ENCODE measurements at places on chromosomes 1 and 21. TPM values are rescaled to one million over a fixed set of nuclear protein-coding genes. Genes with fewer than 3 reads are reported as not detected.

DNA sequence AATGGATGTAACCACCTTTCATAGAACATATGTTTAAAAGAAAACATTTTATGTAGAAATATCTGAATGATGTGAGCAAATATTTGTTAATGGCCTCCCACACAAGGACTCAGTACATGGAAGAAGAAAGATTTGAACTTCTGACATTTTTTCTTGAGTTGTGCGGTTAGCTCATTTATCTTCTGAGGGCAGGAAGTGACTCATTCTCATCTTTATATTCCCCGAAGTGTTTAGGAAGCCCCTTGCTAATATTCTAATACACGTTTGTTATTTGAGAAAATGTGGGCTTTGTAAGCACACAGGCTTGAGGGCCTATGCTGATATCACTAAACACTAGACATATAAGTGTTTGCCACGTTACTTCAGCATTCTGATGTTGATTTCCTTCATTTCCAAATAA, 392.5 kb upstream of the PTBP2 start:
- no peak for DNase-seq
- H3K4me1 ChIP-seq, result no peaks in the 10 kb centered on the region
- no peaks in the 10 kb centered on the region for H3K36me3 ChIP-seq
- H3K27ac ChIP-seq, result no peak overlapping the region
- no peak overlapping the region for H3K4me3 ChIP-seq

DNA sequence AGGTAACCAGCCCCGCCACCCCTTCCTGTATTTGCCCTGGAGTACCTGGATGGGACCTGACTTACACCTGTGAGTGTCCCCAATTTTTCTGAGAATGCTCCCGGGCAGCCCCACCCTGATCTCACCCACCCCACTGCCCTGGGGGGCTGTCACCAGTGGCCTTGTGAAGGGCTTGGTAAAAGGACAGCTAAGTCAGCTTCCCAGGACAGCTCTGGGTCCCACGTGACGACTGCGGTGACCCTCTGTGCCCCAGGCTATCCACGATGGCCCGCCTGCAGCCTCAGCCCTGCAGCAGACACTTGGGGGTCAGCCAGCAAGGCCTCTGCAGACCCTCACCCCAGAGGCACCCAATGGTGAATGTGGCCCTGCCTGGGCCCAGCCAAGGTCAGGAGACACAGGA, 5.6 kb downstream of the SRM start:
- no peak overlapping the region for H3K4me3 ChIP-seq
- H3K27ac ChIP-seq, result no peak overlapping the region
- peaks cover 23% of the 10 kb centered on the region for H3K36me3 ChIP-seq
- no peaks in the 10 kb centered on the region for H3K27me3 ChIP-seq
- no peak for DNase-seq

DNA sequence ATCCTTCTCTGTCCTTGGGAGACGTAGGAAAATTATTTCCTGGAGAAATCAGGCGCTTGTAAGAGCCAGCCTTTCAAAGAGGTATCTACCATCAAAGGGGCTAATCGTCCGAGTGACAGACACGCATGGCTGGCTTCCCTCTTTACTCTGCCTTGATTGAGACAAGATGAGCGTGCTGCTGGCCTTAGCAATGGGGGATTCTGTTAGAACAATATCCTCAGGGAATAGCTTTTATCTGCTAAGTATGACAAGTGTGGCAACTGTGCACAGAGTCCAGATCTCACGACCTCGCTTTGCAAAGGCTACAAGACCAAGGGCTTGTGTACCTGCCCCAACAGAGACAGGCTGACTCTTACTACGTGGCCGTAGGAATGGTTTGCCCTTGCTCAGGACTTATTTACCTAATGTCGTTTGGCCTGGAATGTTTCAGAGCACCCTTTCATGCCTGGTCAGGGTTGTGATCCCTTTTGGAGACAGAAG, 417.1 kb downstream of the KIF26B start:
- no peaks in the 10 kb centered on the region for H3K36me3 ChIP-seq
- no peak overlapping the region for H3K4me3 ChIP-seq
- H3K4me1 ChIP-seq, result no peaks in the 10 kb centered on the region
- no peak overlapping the region for H3K27ac ChIP-seq
- peaks cover 16% of the 10 kb centered on the region for H3K27me3 ChIP-seq

- H3K4me1 ChIP-seq, result no peaks in the 10 kb centered on the region
- DNase-seq, result no peak
- H3K4me3 ChIP-seq, result no peak overlapping the region
Observed at GRCh38 chr1:11848373-11848700, 754 bp upstream of the NPPA start.

DNA sequence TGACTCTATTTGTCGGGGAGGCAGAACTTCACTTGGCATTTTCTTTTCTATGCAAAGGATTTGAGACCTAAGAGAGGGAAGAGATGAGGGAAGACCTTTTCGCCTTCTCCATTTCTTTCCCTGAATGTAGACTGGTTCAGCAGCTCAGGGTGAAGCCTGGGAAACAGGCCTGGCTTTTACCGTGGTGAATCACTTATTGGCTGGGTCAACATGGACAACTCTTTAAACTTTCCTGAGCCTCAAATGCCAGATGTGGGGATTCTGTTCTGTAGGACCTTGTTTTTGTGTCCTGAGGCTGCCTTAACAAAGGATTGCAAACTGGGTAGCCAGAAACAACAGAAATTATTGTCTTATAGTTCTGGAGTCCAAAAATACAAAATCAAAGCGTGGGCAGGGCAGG, 455.8 kb upstream of the VAMP3 start:
- H3K4me1 ChIP-seq, result no peaks in the 10 kb centered on the region
- H3K27me3 ChIP-seq, result no peaks in the 10 kb centered on the region
- no peak overlapping the region for H3K27ac ChIP-seq

DNA sequence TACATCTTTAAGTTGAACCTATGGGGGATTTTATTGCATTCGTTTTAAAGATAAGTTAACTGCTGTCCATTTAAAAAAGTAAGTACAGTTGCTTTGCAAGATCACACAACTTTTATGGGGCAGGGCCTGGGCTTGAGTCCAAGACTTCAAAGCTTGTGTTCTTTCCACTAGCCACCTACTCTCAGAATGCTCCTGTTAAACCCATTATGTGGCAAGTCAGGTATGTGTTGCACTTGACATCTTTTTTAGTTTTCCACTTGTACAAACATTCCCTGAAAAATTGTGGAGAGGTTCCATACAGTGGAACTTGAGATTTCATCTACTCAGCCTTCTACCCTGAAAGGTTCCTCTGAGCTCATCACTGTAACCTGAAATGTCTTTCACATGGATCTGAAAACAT, 235.5 kb upstream of the SGIP1 start:
- peaks cover 4% of the 10 kb centered on the region for H3K36me3 ChIP-seq
- H3K27ac ChIP-seq, result peak overlapping the region; percentile 18
- DNase-seq, result peak; percentile 44
- H3K4me3 ChIP-seq, result no peak overlapping the region

DNA sequence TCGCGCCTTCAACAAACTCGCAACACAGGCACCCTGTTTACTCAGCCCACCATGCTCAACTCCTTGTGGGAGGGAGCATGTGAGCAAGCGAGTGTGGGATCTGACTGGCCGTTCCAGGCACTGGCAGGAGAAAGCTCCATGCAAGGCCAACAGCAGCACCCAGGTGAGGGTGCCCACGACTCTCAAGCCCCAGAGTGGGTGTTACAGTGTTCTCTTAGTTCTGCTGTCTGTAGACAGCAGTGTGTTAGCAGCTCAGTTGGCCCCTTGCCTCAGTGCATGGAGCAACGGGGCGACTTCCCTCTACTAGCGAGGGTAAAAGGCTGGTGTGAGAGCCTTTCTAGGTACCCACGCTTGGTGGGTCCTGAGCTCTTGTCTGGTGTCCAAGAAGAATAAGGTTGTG, 114.6 kb downstream of the PIGK start:
- DNase-seq, result no peak
- no peak overlapping the region for H3K27ac ChIP-seq
- H3K36me3 ChIP-seq, result no peaks in the 10 kb centered on the region
- H3K27me3 ChIP-seq, result no peaks in the 10 kb centered on the region
- no peak overlapping the region for H3K4me3 ChIP-seq

DNA sequence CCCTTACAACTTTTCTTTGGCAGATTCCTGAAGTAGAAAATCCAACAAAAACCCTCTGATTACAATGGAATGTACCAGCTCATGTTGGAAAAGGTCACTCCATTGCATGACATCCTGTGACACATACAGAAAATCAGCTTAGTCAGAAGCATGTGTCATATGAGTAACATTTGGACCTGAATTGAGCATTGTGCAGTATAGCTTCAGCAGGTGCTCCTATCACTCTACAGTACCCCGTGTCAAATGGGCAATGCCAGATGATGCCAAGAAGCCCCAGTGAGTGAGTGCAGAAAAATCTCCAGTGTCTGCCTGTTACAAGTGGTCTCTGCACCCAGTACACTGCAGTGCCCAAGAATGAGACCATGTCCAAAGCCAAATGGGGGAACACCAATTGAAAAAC, 129.7 kb upstream of the RUNX1 start:
- peaks cover 5% of the 10 kb centered on the region for H3K36me3 ChIP-seq
- DNase-seq, result no peak
- H3K27ac ChIP-seq, result peak overlapping the region; percentile 87
- H3K4me1 ChIP-seq, result peaks cover 34% of the 10 kb centered on the region
- H3K27me3 ChIP-seq, result no peaks in the 10 kb centered on the region

The SPRR2E gene
- not detected for total RNA-seq

The BRDT gene
- total RNA-seq, result not detected

The FGR gene
- total RNA-seq, result not detected

The KAZN gene
- total RNA-seq, result 3.6 TPM
